ENCODE measurements at places on chromosomes 6 and 20. TPM values are rescaled to one million over a fixed set of nuclear protein-coding genes. Genes with fewer than 3 reads are reported as not detected.

DNA sequence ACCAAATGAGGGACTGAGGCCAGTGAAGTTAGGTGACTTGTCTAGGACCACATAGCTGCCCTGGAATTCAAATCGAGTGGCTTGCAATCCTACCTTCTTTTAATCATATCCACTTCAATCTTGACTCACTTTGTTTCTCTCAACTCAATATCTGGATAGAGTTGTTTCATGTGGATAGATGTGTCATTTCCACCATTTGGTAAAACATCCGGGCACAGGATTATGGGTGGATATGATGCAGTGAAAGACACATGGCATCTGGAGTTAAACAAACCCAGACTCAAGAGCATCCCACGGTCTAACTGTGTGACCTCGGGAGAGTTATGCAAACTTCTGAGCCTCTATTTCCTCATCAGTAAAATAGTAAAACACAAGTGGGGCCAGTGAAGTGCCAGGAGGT is 103.6 kb upstream of the CNKSR3 start:
- no peak for DNase-seq

NHLRC1 gene
- total RNA-seq: 7.9 TPM

TFAP2D gene
- total RNA-seq: not detected

- DNase-seq: no peak
Measured at GRCh38 chr6:144033816-144034735, 26.0 kb upstream of the PLAGL1 start.

- no peak for DNase-seq
Measured at GRCh38 chr6:11197175-11197536, 35.3 kb downstream of the NEDD9 start.

DNA sequence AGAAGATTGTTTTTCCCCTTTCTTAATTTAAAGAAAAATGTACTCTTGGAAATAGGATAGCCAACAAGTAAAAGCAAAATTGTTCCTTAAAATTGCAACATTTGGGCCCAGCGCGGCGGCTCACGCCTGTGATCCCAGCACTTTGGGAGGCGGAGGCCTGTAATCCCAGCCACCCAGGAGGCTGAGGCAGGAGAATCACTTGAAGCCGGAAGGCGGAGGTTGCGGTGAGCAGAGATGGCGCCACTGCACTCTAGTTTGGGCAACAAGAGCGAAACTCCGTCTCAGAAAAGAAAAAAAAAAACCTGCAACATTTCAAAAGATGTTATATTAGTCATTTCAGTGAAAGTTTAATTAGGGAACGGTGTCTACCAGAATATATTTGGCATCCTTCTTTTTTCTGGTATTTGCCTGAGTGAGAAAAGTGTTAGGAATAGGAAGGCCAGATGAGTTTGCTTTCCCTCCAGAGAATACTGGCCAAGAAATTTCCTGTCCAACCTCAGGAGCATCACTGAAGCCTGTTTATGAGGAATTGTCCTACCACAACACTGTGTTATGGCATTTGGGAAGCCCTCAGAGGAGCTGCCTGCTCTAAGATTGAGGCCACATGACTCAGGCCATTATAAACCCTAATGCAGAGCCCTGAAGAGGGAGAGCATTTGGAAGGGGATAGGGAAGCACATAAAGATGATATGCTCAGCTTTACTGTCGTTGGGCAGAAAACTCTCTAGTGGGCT is 1.2 kb upstream of the GJA1 start:
- no peak for DNase-seq

ACSS1 gene
- total RNA-seq: 49.2 TPM

GJA10 gene
- total RNA-seq: not detected

- DNase-seq: no peak
Measured at GRCh38 chr6:14844411-14844810, 401.5 kb upstream of the JARID2 start.

DNA sequence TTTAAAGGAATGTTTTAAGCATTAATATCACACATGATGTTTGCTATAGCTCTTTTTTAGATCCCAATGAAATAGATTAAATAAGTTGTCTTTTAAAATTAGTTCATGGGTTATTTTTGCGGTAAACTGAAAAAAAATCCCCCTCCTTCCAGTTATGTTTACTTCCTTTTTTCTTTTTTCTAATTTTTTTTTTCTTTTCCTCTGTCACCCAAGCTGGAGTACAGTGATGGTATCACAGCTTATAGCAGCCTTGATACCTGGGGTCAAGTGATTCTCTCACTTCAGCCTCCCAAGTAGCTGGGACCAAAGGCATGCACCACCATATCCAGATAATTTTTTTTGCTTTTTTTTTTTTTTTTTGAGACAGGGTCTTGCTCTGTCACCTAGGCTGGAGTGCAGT is 17.8 kb upstream of the SCAF8 start:
- no peak for DNase-seq

DNA sequence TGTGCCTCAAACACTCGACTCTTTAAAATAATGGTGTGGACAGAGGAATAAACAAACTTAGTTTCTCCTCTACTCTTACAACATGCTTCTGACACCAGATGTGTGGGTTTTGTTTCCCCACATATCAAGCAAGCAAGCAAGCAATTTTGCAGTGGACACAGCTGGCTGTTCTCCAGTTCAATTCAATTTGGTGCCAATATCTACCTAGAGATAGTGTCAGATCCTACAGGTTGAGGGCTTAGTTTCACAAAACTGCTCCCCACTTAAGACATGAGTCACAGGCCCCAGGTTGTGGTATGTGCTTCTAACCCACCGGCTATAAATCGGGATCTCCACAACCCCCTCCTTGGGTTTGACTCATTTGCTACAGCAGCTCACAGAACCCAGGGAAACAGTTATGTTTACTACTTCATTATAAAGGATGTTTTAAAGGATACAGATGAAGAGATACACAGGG is 131.4 kb upstream of the TRAF3IP2 start:
- no peak for DNase-seq

OR2J3 gene
- not detected for total RNA-seq

DNA sequence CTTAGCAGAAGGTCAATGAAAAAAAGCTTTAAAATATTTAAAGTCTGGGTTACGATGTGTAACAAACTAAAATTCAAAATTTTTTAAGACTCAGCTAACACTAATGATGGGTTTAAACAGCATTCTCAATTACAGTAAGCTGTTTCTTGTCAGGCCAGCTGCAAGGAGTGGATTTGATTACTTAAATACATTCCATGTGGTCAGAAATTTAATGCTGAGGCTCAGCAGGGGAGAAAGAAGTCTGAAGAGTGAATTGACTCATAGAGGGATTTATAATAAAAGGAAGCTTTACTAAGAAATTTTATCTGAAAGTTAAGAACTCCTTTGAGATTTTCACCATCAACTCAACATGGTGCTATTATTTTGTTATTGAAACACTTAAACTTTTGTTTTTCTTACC is 398.6 kb downstream of the KHDRBS2 start:
- no peak for DNase-seq

DNA sequence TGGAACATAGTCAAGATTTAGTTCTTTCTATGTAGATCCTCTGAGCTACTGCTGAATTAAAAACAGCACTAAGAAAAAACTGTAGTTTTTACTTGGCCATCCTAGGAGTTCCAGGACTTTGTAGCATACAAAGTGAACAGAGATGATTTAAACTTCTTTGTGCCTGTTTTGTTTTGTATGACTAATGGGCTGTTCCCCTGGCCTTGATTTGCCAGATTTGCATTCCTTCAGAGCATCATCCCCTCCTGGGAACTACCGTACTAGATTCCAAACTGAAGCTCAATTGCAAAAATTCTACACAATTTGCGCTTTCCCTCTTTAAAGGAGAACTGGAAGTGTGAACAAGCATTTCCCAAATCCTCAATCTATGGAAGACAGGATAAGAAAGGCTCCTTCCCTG is 23.1 kb downstream of the ACOT13 start:
- no peak for DNase-seq

DNA sequence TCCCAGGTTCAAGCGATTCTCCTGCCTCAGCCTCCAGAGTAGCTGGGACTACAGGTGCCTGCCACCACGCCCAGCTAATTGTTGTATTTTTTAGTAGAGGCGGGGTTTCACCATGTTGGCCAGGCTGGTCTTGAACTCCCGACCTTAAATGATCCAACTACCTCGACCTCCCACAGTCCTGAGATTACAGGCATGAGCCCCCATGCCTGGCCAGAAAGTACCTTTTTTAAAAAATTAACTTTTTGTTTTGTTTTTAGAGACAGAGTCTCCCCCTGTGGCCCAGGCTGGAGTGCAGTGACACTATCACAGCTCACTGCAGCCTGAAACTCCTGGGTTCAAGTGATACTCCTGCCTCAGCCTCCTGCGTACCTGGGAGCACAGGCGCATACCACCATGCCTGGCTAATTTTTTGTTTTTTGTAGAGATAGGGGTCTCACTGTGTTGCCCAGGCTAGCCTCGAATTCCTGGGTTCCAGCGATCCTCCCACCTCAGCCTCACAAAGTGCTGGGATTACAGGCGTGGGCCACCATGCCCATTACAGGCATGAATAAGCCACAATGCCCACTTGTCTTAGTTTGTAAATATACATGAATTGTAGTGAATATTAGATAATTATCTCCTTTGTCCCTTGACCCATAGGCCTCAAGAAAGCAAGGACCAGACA is 17.4 kb upstream of the EEF1A1 start:
- no peak for DNase-seq

SPINT4 gene
- not detected for total RNA-seq

- no peak for DNase-seq
Measured at GRCh38 chr6:156727715-156728385, 49.3 kb upstream of the ARID1B start.

- no peak for DNase-seq
Measured at GRCh38 chr20:59221707-59222252, 58.2 kb downstream of the ZNF831 start.

GRCh38 chr6:33589731-33590530 is 9.9 kb upstream of the BAK1 start:
- DNase-seq: no peak

DNA sequence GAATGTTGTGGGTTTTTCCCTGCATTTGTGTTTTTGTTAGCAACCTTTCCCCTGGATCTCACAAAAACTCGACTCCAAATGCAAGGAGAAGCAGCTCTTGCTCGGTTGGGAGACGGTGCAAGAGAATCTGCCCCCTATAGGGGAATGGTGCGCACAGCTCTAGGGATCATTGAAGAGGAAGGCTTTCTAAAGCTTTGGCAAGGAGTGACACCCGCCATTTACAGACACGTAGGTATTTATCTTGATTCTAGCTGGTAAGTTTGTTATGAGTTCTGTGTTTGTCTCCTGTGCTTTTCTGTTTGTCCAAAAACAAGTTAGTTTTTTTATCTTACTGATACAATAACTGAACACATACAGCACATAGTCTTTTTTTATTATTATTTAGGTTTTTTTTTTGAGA is 3.0 kb downstream of the SLC25A27 start:
- DNase-seq: no peak

- DNase-seq: no peak
Measured at GRCh38 chr6:116411284-116411623, 40.5 kb downstream of the DSE start.

DNA sequence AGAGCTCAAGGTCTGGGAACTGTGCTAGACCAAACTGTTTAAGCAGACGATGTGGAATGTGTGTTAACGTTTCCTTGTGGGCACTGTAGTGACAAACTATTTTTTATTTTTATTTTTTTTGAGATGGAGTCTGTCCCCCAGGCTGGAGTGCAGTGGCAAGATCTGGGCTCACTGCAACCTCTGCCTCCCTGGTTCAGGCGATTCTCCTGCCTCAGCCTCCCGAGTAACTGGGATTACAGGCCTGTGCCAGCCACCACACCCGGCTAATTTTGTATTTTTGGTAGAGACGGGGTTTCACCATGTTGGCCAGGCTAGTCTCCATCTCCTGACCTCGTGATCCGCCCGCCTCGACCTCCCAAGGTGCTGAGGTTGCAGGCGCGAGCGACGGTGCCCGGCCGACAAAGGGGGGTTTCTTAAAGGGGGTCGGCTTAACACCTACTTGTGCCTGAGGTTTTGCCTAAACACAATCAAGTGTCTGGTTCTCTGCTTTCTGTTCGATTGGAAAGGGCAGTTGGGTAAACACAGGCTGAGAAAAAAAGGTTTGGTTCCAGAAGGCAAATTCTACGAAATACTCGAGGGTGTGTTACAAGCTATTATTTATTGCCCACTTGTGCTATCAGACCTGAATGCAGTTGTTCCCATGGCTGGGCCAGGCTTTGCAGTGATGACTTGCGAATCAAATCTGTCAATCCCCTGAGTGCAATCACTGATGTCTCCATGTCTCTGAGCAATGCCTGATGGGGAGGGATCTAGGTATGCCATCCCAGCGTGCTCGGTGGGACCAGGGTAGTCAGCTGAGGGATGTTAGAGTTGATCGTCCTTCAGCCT is 1.3 kb downstream of the NOP56 start:
- DNase-seq: no peak

C20orf204 gene
- total RNA-seq: 1.1 TPM

FOXF2 gene
- 0.68 TPM for total RNA-seq

- peak; percentile 92 for DNase-seq
Measured at GRCh38 chr20:59042796-59043631, 428 bp upstream of the PRELID3B start.

SIRPD gene
- not detected for total RNA-seq

GRCh38 chr20:24859539-24859938 is 89.5 kb upstream of the CST7 start:
- DNase-seq: no peak

GRCh38 chr20:37702403-37703034 is 8.7 kb downstream of the CTNNBL1 start:
- no peak for DNase-seq

DNA sequence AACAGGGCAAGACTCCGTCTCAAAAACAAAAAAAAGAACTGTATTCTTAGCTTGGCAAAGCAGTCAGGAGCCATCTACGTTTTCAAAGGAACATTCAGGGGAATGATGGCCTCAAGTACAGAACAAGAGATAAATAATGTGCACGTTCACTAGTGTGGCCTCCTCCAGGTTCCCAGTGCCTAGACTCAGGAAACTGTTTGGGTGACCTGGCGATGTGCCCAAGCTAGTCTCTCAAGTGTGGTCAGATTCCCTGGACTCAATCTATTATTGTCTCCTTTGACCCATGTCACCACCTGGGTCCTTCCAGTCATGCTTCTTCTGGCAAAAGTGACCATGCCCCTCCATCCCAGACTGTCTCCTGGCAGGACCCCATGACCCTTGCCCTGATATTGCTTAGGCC is 23.7 kb downstream of the TRAF3IP2 start:
- no peak for DNase-seq

GRCh38 chr20:57211406-57211805 is 55.0 kb downstream of the BMP7 start:
- no peak for DNase-seq

DNA sequence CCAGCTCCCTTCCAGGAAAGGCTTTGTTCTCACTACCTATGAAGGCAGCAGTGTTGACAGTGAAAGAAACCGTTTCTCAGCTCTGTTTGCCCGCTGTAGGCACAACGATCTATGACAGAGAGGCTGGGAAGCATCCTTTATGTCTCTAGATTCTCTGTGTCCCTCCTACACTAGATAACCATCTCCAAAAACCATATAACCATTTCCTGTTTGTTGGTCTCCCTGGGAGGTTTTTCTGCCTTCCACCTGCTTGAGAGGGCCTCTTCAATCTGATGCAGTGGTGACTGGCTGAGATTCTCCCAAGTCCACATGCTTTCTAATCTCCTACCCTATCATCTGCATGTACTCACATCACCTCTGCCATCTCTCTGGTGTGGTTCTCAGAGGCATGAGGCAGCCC is 32.0 kb upstream of the TMEM217 start:
- DNase-seq: no peak

GRCh38 chr6:105893741-105894140 is 192.4 kb upstream of the PRDM1 start:
- DNase-seq: no peak

CALHM6 gene
- not detected for total RNA-seq

- no peak for DNase-seq
Measured at GRCh38 chr20:63216849-63217471, 1.0 kb upstream of the YTHDF1 start.

MTFR2 gene
- 4.7 TPM for total RNA-seq

PARD6B gene
- 7.8 TPM for total RNA-seq

All from suprapubic skin (tissue), 4 donors.